Mesothelial cell of epicardium (in vitro differentiated cells): ENCODE measurements at places on chromosomes 16 and 17. TPM values are rescaled to one million over a fixed set of nuclear protein-coding genes. Genes with fewer than 3 reads are reported as not detected.
A peak's percentile ranks its signal among the peaks of the same experiment; 100 is the strongest.

The MED1 gene
- 43.9 to 47.3 TPM (median 44.4 TPM) in 3 replicates for total RNA-seq

The TBC1D3I gene
- 0.60 to 1.3 TPM (median 0.80 TPM) in 3 replicates for total RNA-seq

The WBP2 gene
- total RNA-seq: 42.3 to 46.0 TPM (median 45.8 TPM) in 3 replicates

The ITGB4 gene
- 112 to 117 TPM (median 116 TPM) in 3 replicates for total RNA-seq

The CCDC200 gene
- not detected in 3 replicates for total RNA-seq

The ST6GALNAC2 gene
- total RNA-seq: 1.3 to 1.9 TPM (median 1.5 TPM) in 3 replicates

The LRRC36 gene
- total RNA-seq: 0.20 to 0.55 TPM (median 0.36 TPM) in 3 replicates

The EVI2B gene
- not detected in 3 replicates for total RNA-seq

The CHST5 gene
- total RNA-seq: 0.40 to 0.50 TPM (median 0.49 TPM) in 3 replicates

The CHST4 gene
- not detected in 3 replicates for total RNA-seq

DNA sequence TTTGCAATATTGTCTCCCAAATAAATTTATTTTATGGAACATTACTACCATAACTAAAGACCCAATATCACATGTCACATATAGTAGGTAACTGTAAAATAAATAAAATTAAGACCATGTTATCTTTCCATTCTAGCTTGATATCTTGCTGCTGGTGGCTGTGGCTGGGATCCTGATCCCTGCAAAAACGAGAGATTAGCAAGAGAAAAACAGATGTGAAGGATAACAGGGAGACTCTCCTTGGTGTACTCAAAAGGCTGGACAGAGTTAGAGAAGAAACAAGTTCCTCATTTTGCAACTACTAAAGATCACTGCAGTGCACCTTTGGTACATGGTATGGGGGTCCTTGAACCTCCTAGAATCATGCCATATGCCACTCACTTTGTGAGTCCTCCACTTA lies 49.7 kb downstream of the ARHGAP27 start:
- no peak for DNase-seq

- no peak for DNase-seq
These were observed 6.1 kb downstream of the SGSM2 start for GRCh38 chr17:2343421-2343820.

- no peak for DNase-seq
These were observed 14.4 kb downstream of the CHCT1 start for GRCh38 chr17:60436676-60437075.

- DNase-seq: no peak
These were observed 191.9 kb upstream of the KCNJ16 start for GRCh38 chr17:69883120-69883519.

- no peak for DNase-seq
These were observed 22.2 kb downstream of the CACNA1G start for GRCh38 chr17:50582741-50583140.

- DNase-seq: no peak
These were observed 7.4 kb upstream of the PPP1R9B start for GRCh38 chr17:50157891-50158290.

DNA sequence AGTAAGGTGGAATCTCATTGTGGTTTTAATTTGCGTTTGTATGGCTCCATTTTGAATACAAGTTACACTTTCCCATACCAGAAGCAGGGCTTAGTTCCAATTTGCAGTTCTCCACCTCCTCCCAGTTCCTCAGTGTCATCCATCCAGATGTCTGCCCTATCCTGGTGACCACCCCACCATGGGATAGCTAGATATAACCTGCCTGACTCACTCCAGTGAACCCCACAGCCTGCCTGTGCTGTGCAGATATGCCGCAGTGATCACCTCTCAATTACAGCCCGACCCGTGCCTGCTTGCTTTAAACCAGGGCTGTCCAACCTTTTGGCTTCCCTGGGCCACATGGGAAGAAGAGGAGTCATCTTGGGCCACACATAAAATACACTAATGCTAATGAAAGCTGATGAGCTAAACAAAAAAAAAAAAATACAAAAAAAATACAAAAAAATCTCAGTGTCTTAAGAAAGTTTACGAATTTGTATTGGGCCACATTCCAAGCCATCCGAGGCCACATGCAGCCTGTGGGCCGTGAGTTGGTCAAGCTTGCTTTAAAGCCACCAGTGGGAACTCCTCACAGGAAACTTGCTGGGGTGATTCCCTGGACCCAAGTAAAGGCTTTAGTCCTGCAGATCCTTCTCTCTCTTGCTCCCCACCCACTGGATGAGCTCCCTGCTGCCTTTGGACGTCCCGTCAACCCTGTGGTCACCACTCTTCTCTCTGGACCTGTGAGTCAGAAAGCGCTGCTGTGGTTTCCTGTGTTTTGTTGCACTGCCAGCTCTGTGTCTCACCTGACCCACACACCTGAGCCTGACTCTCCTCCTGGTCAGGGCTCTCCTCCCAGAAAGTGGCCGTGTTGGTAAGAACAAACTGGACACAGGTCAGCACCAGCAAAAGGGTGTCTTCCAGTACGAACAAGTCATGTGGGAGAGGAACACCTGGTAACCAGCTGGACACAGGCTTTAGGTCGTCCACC lies 83.0 kb downstream of the EMP2 start:
- no peak for DNase-seq

- no peak for DNase-seq
These were observed 2.8 kb downstream of the RAD51D start for GRCh38 chr17:35116845-35117244.

GRCh38 chr16:49700251-49701064 lies 155.5 kb downstream of the ZNF423 start:
- peak; percentile 43 for DNase-seq

DNA sequence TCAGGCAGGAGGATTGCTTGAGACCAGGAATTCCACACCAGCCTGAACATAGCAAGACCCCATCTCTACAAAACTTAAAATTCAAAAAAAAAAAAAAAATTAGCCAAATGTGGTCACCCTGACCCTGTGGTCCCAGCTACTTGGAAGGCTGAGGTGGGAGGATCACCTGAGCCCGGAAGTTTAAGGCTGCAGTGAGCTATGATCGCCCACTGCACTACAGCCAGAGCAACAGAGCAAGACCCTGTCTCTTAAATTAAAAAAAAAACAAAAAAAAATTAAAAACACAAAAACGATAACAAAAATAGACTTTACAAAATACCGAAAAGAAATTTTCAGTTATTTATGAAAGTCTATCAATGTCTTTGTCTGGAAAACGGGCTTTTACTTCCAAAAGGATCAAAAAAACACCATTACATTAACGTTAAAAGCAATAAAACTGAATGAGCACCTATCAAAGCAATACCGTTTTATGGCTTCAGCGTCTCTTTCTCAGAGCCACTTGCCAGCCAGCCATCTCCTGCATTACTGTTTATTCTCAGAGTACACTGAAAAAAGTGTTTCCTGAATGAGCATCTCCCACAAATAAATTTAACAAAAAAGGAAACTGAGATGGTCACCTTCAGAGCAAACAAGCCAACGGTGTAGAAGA lies 6.1 kb downstream of the USP7 start:
- DNase-seq: no peak

DNA sequence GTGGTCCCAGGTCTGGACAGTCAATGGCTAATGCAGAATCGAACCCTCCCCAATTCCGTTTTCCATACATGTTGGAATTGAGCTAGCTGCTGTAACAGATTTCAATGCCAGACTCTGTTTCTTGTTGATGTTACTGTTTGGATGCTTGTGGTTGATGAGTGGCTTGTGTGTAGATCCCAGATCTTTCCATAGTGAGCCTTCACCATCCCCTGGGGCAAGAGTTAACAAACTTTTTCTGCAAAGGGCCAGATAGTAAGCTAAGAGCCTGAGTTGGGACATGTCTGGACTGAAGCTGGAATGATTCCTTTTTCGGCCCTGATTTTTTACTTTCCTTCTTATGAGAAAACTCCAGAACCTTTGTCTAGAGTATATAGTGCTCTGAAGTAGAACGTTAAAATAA lies 296.3 kb downstream of the CPPED1 start:
- DNase-seq: no peak

- no peak for DNase-seq
These were observed 21.3 kb upstream of the UBE2I start for GRCh38 chr16:1287982-1288670.

GRCh38 chr16:16989368-16989767 lies 481.4 kb downstream of the XYLT1 start:
- no peak for DNase-seq

DNA sequence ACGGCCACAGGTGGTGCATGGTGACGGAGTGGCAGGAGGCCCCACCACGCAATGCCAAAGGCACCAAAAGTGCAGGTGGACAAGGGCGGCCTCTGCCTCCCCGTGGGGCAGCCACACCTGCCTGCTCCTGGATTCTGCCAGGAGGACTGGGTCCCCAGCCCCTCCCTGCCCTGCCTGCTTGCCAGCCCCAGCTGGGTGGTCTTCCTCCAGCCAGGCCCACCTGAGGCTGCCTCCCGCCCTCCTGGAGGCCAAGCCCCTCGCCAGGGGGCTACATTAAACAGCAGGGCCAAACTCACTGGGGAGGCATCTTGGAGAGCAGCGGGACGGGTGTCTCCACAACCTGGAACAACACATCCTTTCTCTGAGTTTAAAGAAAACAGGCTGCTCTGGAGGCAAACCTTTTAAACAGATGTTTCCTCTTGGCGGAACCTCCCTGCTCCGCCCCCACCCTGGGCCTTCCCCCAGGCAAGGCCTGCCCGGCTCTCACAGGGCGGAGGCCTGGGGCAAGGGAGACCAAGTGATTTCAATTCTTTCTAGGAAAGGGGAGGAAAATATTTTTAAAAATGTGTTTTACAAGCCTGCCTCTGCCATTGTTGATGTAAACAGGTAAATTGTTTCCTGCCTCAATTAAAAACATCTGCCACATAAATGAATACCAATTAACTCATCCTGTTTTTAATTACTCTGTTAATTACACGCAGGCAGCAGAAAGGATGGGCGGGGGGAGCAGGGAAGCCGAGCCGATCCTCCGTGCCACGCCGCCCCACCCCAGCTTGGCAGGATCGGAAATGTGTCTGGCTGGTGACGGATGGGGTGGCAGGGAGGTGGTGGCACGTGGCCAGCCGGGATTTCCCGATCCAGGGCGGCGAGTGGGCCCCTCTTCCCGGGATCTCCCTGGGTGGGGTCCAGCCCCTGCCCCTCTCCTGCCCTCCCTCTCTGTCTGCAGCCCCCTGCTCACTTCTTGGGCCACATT lies 54.4 kb upstream of the PABPN1L start:
- DNase-seq: no peak

DNA sequence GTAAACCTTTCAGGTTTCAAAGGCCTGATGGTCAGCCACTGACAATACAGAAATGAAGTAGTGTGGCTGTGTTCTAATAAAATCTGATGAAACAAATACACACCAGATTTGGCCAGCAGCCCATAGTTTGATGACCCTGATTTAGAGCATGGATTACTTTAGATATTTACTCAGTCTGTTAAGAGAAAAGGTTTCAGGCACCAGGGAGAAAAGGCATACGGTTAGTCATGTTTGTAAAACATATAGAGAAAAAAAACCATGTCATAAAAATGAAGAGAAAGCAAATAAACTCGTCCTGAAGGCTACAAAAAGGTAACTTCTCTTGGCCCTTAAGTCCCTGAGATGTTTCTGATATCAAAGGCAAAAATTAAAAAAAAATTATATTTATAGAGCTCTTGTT lies 112.1 kb downstream of the ADAMTS18 start:
- no peak for DNase-seq

DNA sequence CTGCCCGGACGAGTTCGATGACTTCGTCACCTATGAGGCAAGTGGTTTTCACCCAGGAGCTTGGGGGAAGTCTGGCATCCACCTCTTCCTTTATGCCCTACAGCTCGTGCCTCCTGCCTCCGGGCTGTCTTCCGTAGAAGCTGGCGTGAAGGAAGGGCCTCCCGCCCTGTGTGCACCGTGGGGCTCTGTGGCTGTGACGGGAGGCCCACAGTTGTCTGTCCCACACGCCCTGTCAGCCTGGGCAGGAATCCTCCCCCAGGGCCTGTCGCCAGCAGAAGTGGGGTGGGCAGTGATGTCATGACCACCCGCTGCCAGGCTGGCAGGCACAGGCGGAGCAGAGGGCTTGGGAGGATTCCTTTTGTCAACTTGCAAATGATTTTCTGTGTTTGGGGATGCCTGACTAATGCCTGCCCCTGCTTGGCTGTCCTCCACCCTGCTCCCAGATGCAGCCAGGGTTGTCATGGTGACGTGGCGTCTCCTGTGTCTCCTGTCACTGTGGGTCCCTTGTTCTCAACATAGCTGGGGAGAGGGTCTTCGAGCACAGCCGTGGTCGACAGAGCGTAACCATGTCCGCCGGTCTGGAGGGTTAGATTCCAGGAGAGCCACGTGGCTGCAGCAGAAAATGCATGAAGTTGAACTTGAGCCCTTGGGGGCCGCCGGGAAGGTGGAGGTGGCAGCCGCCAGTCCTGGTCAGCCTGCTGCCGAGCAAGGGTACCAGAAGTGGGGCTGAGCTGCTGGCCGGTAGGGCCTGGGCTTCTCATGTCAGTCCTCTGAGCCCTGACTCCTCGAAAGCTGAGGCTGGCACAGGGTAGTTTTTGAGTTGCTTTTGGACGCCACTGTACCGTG lies 46.1 kb downstream of the RAB11FIP3 start:
- DNase-seq: no peak

- DNase-seq: no peak
These were observed 40.9 kb downstream of the CBFA2T3 start for GRCh38 chr16:88936008-88936555.

GRCh38 chr17:32283745-32284201 lies 18.1 kb downstream of the RHBDL3 start:
- no peak for DNase-seq

DNA sequence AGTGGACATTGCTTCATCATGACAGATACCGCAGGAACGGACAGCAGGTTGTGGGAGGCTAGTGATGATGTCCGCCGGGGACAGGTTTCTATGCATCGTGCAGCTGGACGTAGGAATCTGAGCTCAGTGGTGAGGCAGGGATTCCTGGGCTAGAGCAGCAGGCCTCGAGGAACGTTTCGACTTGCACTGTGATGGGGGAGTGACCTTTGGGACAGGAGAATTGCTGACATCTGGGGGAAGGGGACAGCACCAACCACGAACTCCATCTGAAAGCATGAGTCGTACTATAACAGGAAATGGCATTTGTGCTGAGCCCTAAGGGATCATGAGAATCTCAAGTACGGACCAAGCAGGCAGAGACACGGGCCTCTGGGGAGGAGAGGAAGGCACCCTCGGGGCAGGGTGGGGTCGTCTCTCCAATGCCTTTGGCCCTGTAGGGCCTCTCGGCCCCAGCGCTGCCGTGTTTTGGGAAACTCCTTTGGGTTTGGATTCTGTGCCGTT lies 65.8 kb upstream of the ENDOV start:
- DNase-seq: no peak

GRCh38 chr17:32672711-32673110 lies 185.9 kb downstream of the CDK5R1 start:
- no peak for DNase-seq

DNA sequence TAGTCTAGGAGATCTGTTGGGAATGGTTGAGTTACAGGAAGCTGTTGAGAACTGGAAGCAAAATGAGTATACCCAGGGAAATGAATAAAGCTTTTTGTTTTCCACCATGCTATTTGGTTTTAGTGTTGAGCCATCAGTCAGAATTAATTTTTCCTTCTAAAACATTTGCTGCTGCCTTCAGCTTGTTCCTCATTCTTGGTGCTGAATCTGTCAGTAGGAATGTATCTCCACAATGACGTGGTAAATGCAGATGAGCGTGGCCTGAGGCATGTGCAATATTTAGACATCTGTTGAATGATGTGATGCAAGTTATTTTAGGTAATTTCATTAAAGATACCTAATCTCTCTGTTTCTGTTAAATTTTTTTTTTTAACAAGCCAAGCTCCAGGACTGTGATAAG lies 10.9 kb downstream of the HAPSTR1 start:
- DNase-seq: no peak
